ENCODE measurements at places on chromosomes 2 and 18.
A peak's percentile ranks its signal among the peaks of the same experiment; 100 is the strongest.

- no peak for DNase-seq
Observed at GRCh38 chr18:21660078-21660477, 44.5 kb downstream of the ABHD3 start.

GRCh38 chr18:68548904-68549870 lies 165.7 kb downstream of the TMX3 start:
- DNase-seq: no peak

GRCh38 chr18:7945882-7946281 lies 378.8 kb downstream of the PTPRM start:
- no peak for DNase-seq

DNA sequence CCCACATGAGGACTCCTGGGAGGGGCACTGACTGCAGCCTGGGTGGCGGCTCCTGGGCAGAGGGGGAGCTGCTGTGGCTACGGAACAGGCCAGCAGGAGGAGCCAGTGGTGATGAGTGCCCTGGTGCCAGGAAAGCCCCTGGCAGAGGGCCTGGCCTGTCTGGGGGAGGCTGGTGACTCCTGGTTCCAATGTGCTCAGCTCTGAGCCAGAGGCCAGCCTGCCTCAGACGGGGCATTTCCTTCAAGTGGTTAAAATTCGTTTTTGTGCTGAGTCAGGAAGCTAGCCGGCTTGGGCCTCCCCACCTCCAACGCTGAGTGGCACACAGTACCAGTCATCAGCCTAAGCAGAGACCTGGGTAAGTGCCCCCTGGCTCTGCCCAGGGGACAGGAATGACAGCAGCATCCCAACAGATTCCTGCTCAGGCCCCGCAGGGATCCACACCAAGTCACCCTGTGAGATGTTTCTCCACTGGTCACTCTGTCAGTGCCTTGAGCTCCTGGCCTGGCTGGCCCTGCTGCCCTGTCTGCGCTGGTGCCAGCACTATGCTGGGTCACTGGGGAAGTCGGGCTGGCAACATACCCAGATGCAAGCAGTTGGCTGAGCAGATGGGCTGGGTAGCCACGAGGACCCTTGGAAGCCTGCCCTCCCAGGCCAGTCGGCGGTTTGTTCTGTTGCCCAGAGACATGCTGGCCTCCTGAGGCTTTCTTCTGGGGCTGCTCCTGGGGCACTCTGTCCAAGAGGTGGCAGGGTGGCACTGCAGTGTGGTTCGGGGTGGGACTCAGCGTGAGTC lies 7.1 kb upstream of the KLF11 start:
- peak; percentile 86 for DNase-seq

- DNase-seq: no peak
Observed at GRCh38 chr18:77099485-77100370, 32.9 kb downstream of the MBP start.

GRCh38 chr2:96810783-96811192 lies 5.3 kb upstream of the CNNM3 start:
- DNase-seq: no peak

- no peak for DNase-seq
Observed at GRCh38 chr2:5691221-5691984, 781 bp upstream of the SOX11 start.

GRCh38 chr2:68452158-68452900 lies 14.8 kb downstream of the FBXO48 start:
- no peak for DNase-seq

DNA sequence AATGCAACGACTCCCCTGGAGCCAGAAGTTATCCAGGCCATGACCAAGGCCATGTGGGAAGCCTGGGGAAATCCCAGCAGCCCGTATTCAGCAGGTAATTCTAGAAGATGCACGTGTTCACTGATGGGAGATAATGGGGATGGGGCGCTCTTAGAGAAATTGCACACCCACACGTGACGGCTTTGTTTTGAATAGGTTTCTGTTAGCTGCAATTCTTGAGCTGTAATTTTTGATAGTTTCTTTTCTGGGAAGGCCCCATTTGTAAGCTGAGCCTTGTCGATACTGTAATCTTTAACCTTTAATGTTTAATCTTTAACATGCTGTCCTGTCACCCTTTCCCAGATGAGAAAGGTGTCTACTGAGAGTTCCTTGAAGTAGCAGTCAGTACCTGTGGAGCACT lies 3.6 kb downstream of the SCLY start:
- no peak for DNase-seq

All from heart left ventricle (tissue), 16 donors.